ENCODE measurements at places on chromosomes 6 and 20.

GRCh38 chr6:75102301-75102700 lies 103.6 kb downstream of the COL12A1 start:
- no peak for DNase-seq

GRCh38 chr6:95133578-95133977 lies 443.8 kb upstream of the MANEA start:
- DNase-seq = no peak

DNA sequence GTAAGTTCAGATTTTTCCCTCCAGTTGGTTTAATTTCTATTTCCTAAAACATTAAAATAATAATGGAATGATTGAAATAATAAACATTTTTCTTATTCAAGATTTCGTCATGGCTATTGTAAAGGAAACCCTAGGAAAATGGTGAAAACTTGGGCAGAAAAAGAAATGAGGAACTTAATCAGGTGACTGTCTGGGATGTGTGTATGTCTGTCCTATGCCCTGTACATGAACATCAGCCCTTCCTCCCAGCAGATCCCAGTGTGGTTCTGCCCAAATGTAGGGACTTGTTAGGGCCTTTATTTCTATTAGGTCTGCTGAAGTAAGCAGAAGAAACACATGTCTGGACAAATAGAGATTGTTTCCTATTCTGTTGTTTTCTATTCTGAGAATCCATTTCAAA lies 13.1 kb downstream of the RIOK1 start:
- DNase-seq = no peak

- no peak for DNase-seq
These were observed 58.2 kb downstream of the IRF4 start for GRCh38 chr6:449486-450419.
